ENCODE measurements at places on chromosomes 6 and 20.

GRCh38 chr6:21856844-21857243 is 263.3 kb downstream of the SOX4 start:
- no peak for DNase-seq

DNA sequence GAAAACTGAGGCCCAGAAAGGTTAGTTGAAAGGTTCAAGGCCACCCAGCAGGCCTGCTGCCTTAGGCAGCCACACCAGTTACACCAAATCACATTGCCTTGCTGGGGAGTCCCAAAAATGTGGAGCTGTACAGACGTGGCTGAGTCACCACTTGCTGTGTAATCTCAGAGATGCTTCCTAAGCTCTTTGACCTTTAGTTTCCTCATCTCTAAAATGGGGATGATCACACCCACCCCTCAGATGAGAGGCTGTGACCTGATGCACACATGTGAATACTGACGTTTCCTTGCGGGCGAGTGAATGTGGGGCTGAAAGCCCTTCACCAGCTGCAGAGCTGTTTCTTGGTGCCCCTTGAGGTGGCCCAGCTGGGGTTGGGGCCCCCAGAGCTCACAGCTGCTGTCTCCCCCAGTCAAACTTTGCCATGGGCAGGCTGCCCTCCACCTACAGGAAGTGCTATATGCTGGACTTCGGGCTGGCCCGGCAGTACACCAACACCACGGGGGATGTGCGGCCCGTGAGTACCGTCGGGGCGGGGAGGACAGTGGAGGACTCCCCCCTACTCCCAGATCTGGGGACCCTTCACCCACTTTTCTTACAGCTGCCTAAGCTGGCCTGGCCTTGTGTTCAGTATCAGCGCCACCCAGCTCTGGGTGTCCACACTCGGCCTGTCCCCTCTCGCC is 11.0 kb downstream of the TTBK1 start:
- no peak for DNase-seq

GRCh38 chr20:10602221-10602871 is 71.5 kb downstream of the JAG1 start:
- no peak for DNase-seq

DNA sequence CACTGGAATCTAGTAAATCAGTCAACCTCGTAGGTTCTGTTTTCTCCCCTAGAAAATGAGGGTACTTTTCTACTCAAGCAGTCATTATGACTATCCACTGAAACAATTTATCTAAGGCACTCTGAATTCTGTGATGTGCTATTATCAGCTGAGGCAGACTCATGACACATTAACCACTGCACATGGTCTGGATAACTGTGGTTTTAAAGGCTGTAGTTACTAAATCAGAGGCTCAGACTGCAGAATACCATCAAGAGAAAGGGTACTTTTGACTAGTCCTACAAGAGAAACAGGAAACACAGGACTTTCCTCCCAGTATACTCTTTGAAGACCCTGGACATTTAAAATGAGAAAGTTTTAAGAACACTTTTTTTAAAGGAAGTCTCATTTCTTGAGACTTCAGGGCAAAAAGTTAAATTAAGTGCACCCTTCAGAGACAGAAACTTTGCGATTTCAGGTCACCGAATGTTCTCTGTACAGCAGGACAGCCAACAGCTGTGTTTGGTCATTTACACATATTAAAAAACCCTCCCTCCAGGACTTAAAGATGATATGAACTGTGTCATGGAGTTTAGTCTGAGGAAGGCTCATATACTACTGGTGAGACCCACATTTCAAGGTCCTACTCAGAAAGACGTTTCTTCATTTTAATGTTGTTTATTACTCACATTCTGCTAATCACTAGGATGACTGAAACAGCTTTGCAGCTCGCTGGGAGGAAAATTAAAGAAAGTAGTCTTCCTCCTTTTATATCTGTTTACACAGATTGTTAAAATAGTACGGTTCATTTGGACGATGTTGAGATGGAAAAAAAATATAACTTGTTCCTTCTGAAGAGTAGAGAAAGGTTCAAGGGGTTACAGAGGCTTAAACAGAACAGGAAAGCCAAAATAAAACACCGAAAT is 19.9 kb downstream of the ATXN1 start:
- DNase-seq = no peak

DNA sequence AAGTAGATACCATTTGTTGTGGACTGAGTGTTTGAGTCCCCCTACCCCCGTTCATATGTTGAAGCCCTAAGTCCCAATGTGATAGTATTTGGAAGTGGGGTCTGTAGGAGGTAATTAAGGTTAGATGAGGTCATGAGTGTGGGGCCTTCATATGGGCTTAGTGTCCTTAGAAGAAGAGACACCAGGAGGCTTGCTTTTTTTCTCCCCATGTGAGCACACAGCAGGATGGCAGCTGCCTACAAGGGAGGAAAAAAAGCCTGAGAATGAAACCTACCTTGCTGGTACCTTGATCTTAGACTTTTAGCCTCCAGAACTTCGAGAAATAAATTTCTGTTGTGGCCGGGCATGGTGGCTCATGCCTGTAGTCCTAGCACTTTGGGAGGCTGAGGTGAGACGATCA is 67.9 kb upstream of the TULP4 start:
- no peak for DNase-seq

DNA sequence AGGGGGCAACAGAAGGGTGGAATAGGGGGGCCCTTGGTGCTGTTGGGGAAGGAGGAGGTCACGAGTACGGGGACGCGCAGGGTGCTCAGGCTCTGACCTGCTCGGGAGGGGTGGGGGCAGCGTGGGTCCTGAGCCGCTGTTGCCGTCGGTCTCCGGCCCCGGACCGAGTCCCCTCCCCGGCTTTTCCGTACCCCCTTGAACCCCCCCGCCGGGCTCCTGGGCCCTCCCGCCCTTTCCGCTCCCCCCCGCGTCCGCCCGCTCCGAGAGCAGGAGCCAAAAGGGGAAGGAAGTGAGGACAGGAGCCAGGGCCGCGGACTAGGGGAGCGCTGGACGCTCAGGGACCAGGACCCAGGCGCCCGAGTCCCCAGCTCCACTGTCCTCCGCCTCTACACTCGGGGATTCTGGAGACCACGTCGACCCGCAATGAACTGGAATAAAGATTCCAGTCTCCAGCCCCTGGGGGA is at the start of gene RGL2:
Gene RGL2, minus strand, starts transcription at position 170 of the 464 bp plus-strand sequence. CDS start 332 bp downstream, outside the sequence.
- DNase-seq = peak; percentile 45

- no peak for DNase-seq
Measured at GRCh38 chr20:60211618-60212463, 253.6 kb downstream of the CDH26 start.

- DNase-seq = no peak
Measured at GRCh38 chr6:1971612-1972011, 273.8 kb downstream of the GMDS start.

- no peak for DNase-seq
Measured at GRCh38 chr6:154805288-154805911, 72.2 kb downstream of the SCAF8 start.

DNA sequence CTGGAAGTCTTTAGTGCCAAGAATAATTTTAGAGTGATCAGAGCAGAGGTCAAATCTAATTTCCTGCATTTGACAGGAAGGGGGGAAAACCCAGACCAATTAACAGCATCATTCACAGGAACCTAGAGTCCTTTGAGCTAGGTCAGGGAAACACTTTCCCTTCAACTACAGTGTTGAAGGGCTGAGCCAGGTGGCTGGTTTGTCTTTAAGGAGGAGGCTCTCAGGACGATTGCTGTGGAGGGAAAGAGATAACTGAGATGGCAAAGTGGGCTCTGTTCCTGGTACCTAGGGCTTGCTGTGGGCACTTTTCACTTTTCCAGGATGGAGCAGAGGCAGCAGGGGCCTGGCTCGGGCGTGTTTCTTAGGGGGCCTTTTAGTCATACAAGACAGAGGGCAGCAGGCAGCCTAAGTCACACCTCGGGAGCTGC is 111.9 kb downstream of the SCML4 start:
- DNase-seq = no peak

- no peak for DNase-seq
Measured at GRCh38 chr20:54037525-54037924, 32.9 kb downstream of the BCAS1 start.

- DNase-seq = no peak
Measured at GRCh38 chr20:59692139-59692538, 87.8 kb downstream of the PHACTR3 start.

- DNase-seq = no peak
Measured at GRCh38 chr20:51700809-51701285, 67.3 kb downstream of the ATP9A start.

DNA sequence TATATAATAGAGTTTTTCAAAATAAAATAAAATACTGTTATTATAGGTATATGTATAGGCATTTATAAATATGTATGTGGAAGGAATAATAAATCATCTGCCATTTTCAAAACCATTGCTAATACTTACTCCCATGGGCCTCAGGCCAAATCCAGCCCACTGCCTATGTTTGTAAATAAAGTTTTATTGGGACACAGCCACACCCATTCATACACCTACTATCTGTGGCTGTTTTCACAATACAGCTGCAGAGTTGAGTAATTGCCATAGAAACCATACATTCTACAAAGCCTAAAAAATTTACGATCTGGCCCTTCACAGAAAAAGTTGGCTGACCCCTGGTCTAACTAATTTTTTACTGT is 9.5 kb downstream of the ALDH5A1 start:
- no peak for DNase-seq

GRCh38 chr6:105510746-105511145 is 107.9 kb upstream of the PREP start:
- no peak for DNase-seq

All from stimulated activated CD4-positive, alpha-beta T cell treated with anti-CD3 and anti-CD28 coated beads, Interleukin-15, amount 100 ng/mL, for 1 hour (primary cell).